ENCODE measurements at places on chromosomes 2 and 18. TPM values are rescaled to one million over a fixed set of nuclear protein-coding genes. Genes with fewer than 3 reads are reported as not detected.

PRKAG3 gene
- not detected for total RNA-seq

DYNAP gene
- not detected for total RNA-seq

IL36B gene
- total RNA-seq = not detected

- no peak for DNase-seq
Observed at GRCh38 chr2:16496426-16497388, 168.9 kb downstream of the CYRIA start.

GRCh38 chr18:21047126-21047525 is 64.5 kb downstream of the ROCK1 start:
- no peak for DNase-seq

DNA sequence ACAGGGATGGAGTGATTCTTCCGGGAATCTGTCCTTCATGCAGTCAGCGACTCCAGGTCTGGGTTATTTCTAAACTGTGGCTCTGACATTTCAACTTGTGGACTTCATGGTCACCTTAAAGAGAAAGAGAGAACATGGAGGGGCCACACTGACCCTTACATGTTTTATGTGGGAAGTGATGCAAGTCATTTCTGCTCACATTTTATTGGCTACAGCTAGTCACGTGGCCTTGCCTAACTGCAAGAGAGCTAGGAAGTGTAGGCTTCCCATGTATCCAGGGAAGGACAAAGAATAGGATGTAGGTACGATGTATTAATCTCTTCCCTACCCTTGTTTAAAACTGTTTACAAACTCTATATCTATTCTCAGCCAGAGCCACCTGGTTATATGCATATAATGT is 30.3 kb upstream of the AFTPH start:
- DNase-seq = no peak

DNA sequence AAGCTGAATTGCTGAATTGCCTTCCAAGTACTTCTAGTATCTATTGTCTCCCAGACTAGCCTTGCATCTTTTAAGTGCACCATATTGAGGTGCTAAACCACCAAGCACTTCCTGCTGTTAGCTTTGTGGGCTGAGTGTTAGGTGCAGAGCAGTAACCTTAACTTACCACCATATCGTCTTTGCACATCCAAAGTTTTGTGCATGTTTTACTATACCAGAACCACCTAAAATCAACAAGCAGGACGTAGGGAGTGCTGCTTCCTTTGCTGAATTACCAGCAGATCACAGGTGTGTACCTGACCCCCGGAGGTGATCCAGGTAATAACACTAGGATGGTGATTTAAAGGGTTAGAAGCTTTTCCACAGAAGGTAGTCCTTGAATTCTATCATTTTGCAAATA is 359.9 kb upstream of the HNRNPA3 start:
- DNase-seq = no peak

- no peak for DNase-seq
Observed at GRCh38 chr18:58362027-58362575, 266.8 kb downstream of the ALPK2 start.

- no peak for DNase-seq
Observed at GRCh38 chr2:172725746-172726145, 9.9 kb upstream of the RAPGEF4 start.

- DNase-seq = no peak
Observed at GRCh38 chr2:161419638-161420190, 3.6 kb downstream of the TBR1 start.

- DNase-seq = no peak
Observed at GRCh38 chr2:240810621-240811020, 9.4 kb downstream of the KIF1A start.

DNA sequence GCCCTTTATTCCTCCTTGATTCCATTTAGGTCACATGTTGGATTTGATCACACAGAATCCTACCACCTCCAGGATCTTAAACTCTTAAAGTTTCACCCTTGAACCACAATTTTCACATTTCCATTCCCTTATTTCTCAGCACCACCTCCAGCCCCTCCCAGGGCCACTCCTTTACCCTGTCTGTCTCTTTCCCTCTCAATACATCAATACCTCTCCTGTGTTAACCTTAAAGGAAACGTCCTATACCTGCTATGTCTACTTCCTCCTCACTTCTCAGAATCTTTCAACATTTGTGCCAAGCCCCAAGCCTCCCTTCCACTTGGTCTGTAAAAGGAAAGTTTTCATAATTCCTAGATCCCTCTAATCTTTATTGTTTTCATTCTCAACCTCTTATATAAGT is 158.8 kb downstream of the BAZ2B start:
- DNase-seq = no peak

GRCh38 chr2:204170411-204170810 is 233.8 kb downstream of the ICOS start:
- no peak for DNase-seq

DNA sequence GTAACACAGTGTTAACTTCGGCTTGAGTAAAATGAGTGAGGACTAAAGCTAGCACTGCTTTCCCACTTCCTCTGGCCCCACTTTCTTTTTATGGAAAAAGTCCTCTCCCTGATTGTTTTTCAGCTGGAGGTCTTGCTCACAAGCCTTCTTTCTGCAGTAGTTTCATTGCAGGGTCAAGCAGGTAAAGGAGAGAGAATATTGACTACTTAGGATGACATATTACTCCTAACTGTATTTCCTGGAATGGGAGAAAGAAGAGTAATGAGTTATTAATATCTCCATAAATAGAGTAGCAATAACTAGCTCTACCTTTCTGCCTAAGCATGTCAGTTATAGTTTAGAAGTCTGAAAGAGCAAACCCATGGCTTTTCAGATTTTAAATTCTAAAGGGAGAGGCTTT is 45.0 kb downstream of the MAP4K4 start:
- DNase-seq = no peak

- no peak for DNase-seq
Observed at GRCh38 chr18:10090668-10091067, 176.9 kb downstream of the VAPA start.

DNA sequence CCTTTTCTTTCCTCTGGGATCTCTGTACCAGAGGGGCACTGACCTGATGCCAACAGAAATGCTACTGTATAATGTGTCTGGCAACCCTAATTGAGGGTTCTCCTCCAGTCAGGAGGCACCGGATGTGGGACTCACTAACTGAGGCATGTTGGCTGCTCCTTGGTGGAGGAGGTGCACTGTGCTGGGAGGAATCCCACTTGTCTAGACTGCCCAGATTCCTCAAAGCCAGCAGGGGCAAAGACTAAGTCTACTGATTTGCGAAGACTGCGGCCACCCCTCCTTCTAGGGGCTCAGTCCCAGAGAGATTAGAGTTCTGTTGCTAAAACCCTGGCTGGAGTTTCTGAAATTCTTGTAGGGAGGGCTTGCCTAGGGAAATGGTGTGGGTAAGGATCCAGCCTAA is 1192.1 kb downstream of the DPP10 start:
- DNase-seq = no peak

Measured in breast epithelium (tissue), 4 donors.